ENCODE measurements at places on chromosomes 12 and 14.

- no peak for DNase-seq
These were observed 8.2 kb upstream of the A2M start for GRCh38 chr12:9123781-9124382.

GRCh38 chr12:3545121-3545796, 54.3 kb downstream of the PRMT8 start:
- no peak for DNase-seq

DNA sequence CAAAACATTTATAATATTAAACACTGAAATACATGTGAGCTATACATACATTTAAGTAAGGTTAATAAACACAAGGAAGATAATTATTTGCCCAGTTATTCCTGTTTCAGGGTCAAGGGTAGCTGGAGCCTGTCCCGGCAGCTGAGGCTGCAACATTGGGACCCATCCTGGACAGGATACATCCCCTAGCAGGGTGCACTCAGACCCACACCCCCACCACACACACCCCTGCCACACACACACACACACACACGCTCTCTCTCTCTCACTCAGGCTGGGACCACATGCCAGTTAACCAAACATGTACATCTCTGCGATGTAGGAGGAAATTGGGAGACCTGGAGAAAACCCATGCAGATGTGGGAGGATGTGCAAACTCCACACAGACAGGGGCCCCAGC, 112.6 kb upstream of the TMCC3 start:
- no peak for DNase-seq

GRCh38 chr12:1523558-1524050, 70.8 kb downstream of the FBXL14 start:
- no peak for DNase-seq

DNA sequence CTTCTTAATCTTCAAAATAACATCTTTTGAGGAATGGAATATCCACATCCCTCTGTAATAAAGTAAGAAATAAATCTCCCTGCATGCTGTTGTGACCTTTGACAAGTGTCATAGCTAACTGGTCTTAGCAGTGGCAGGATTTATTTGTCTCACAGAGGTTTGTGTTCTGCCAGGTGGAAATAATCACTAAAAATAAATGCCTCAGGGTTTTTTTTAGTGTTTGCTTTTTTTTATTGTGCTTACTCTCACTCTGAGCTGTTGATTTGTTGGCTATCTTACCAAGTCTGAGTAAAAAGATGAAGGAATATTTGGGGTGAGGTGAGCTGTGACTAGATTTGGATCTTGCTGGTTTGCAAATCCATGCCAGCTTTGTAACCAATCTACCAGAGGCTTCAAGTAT, 285.4 kb downstream of the ALG10B start:
- DNase-seq = no peak

DNA sequence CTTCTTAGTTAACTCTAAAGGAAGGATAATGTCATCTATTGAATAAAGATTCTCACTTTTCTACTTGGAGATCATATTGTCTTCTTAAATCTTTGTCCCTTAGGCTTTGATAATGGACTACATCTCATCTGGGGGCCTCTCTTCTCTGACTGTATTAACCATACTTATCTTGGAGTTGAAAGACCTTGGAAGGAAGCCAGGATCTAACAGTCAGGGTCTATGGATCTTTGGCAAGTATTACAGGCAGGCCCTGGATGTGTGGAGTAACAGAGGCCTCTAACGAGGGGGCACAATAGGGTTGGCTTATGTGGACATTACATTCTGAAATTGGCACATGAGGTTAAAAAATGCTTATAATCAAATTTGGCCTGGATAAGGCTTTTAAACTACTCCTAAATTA, 513.8 kb downstream of the NRXN3 start:
- no peak for DNase-seq

DNA sequence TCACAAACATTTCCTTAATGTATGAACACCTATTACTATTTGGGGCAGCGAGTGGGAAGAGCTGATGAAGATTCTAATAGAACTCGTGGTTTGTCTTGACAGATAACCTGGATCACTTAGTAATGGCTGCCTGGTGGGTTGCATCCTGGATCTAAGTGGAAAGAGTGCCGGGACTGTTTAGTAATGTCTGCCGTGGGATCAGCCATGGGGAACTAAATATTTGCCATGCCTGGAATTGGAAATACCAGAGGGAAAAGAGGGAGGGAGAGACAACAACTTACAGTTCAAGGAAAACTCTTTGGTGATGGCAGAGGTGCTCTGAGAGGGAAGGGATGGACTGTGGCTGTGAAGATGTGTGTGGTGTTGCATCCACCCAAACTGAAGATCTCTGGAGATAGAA, 21.3 kb upstream of the CCDC63 start:
- no peak for DNase-seq

- DNase-seq = no peak
These were observed 104.0 kb downstream of the VRK1 start for GRCh38 chr14:96901227-96901626.

DNA sequence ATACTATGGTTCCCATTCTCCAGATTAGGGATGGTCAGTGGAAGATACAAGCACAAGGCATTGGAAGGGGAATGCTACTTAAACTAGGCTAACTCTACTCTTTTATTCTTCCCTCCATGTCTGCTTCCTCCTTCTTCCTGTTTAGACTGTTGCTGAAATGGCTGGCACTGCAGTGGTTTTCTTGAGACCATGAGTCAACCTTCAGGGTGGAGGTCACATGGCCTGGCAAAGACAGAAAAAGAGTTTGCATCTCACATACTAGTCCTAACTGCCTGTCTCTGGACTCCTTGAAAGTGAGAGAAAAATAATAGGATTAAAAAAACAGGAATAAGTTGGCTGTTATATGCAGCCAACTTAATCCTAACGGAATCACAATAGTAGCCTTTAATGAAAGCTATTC, 37.0 kb downstream of the ALDH1L2 start:
- no peak for DNase-seq

DNA sequence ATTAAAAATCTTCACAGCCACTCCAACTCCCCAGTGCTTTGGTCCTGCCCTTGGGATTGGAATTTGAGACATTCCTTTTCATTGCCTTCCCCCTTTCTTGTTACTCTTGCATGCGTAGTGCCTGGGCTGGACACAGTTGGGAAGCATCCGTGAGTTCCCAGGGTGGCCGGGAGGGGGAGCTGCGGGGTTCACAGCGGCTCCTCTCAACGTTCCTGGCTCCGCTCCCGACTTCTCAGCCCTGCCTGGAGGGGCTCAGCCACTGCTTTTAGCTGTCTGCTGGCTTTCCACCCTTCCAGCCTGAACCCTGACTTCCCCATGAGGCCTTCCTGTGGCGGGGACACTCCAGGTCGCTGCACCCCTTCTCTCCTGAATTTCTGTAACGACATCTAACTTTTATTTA, 3.2 kb downstream of the TEX52 start:
- no peak for DNase-seq

- DNase-seq = no peak
These were observed 222.3 kb downstream of the RAD51B start for GRCh38 chr14:68041876-68042354.

- no peak for DNase-seq
These were observed 479.7 kb downstream of the FSCB start for GRCh38 chr14:44027397-44027796.

DNA sequence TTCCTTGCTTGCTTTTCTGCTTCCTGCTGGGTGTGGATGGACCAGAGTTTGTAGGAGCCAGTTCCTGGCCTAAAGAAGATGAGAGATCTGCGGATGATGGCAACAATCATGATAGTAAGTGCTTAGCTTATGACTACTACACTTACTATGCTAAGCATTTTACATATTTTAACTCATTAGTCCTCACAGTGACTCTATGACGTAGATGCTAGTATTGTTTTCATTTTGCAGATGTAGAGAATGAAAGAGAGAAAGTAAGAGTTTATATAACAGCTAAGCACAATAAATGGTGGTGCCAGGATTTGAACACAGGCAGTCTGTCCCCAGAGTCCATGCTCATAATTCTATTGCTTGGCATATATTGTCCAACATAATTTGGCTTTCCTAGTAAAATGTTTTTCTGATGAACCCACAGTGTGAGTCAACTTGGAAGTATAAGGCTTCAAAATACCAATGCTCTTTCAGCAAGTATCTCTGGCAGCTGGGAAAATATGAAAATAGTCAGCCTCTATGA, 363.2 kb upstream of the DDHD1 start:
- no peak for DNase-seq

DNA sequence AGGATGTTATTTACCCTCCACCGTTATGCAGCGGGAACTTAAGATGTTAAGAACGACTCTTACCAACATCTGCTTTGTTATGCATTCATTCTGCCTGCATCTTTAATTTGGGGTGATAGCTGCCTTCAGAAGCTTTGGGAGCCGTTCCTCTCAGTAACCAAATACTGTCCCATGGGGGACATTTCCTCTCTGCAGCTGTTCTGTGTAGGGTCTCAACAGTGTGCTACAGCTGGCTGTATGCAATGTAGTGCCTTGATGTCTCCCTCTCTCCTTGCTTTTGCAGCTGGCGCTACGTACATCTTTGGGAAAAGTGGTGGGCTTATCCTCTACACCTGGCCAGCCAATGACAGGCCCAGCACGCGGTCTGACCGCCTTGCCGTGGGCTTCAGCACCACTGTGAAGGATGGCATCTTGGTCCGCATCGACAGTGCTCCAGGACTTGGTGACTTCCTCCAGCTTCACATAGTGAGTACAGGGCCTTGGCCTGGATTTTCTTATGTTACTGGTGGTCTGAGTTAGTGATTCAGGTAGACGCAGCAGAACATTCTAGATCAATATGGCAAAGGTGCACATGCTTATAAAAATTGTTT, 744.3 kb downstream of the DIO2 start:
- no peak for DNase-seq

- no peak for DNase-seq
These were observed 92.9 kb downstream of the PELI2 start for GRCh38 chr14:56211084-56211483.

GRCh38 chr12:2194060-2194459, 141.3 kb downstream of the CACNA1C start:
- no peak for DNase-seq

GRCh38 chr12:8475508-8476203, 19.9 kb downstream of the CLEC6A start:
- no peak for DNase-seq

DNA sequence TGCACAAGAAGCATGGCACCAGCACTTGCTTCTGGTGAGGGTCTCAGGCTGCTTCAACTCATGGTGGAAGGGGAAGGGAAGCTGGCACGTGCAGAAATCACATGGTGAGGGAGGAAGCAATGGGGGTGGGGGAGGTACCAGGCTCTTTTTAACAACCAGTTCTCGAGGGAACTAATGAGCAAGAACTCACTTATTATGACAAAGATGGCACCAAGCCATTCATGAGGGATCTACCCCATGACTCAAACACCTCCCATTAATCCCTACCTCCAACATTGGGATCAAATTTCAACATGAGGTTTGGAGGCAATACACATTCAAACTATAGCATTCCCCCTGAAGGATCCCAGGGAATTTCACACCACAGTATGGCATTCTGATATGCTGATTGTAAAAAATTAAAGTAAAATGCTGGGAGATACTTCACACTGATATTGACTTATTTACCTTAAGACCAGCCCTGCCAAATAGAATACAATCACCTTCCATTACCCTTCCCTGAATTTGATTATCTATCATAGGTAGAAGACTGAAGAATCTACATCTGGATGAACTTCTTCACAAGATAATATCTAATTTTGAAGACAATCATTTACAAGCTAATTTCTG, 201.7 kb upstream of the PLXNC1 start:
- no peak for DNase-seq

DNA sequence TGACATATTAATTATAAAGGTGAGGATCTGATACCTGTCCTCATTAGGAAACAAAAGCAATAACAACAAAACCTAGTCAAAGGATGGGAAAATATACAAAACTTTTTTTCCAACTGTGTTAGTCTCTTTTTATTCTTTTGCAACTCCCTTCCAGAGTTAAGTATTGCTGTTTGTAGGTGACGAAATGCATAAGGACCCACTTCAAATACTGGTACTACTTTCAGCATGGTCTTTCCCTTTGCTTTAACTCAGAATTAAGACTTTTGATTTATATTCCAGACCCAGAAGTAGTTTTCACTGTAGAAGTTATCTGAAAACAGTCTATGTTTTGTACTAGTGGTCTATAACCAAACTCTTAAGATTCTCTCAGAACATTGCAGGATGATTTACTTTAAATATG, 34.1 kb upstream of the ABCC9 start:
- DNase-seq = no peak

DNA sequence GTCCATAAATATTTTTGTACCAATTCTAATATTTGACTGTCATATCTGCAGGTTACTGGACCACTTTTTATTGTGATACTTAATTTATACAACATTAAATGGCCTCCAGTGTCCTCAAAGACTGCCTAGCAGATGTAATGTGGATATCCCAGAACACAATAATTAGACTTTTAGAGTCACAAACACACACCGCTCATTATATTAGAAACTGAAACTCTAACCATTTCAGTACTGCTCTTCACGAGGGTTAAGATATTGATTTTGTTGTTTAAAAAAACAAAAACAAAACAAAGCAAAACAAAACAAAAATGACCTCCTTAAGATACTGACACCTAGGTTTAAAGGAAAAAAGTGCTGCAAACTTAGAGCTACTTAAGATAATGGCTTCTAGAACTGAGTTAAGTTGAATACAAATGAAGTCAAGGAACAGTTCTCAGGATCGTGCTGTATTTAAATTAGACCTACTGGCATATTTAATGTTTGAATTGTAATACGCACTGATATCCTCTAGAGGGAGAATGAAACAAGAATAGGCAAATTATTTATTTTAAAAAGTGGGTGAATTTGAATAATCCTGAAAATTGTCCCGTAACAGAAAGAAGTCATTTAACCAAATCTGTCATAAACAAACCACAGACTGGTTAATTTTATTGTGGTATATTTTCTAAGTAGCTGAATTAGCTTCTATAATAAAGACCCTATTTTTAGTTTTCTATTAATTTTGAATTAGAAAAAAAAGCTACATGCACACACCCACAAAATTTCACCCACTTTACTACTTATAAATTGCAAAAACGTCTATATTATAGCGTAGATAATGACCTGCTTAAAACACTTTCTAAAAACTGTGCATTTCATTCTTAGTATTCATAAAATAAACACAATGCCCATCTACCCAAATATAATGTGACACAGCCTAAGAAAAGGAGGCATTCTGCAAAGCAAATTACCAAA, 395.2 kb upstream of the DCN start:
- no peak for DNase-seq

All from activated CD8-positive, alpha-beta memory T cell treated with anti-CD3 and anti-CD28 coated beads for 4 hours (primary cell).